GM23248 (cell line): ENCODE measurements at places on chromosomes 12 and 14. TPM values are rescaled to one million over a fixed set of nuclear protein-coding genes. Genes with fewer than 3 reads are reported as not detected.

LRP1-AS gene
- total RNA-seq: not detected in 2 replicates

SOAT2 gene
- total RNA-seq: not detected in 2 replicates

CARMIL3 gene
- under 0.01 TPM in 1 of 2 replicates, not detected in the other for total RNA-seq

DNA sequence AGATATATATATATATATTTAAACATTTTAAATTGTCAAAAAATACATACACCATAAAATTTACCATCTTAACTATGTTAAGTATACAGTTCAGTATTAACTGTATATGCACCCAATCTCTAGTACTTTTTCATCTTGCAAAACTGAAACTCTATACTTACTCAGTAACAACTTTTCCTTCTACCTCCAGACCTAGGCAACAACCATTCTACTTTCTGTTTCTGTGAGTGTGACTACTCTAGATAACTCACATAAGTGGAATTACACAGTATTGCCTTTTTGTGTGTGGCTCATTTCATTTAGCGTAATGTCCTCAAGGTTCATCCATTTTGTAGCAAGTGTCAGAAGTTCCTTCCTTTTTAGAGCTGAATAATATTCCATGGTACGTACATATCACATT is 8.2 kb downstream of the FAM234B start:
- no peak overlapping the region for H3K27ac ChIP-seq
- peaks cover 20% of the 10 kb centered on the region for H3K4me1 ChIP-seq
- DNase-seq: no peak
- H3K4me3 ChIP-seq: no peak overlapping the region

GRCh38 chr12:27975222-27976136 is 2.9 kb upstream of the PTHLH start:
- H3K27me3 ChIP-seq: no peaks in the 10 kb centered on the region
- peak overlapping the region; percentile 59 for H3K4me3 ChIP-seq
- peaks cover 17% of the 10 kb centered on the region for H3K4me1 ChIP-seq
- no peaks in the 10 kb centered on the region for H3K36me3 ChIP-seq
- H3K27ac ChIP-seq: no peak overlapping the region
- DNase-seq: peak; percentile 77

DNA sequence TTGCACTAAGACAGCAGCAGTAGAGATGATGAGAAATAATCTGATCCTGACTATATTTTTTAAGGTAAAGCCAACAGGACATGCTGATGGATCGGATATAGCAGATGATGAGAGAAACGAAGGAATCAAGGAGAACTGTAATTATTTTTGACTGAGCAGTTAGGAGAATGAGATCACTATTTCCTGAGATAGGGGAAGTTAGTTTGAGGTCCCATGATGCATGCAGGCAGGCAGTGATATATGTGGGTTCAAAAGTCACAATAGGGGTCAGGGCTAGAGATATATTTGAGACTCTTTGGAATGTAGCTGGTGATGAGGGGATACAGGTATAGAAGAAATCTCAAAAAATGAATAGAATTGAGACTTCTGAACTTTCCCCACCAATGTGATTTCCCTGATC is 107.6 kb downstream of the GTF2A1 start:
- no peaks in the 10 kb centered on the region for H3K4me1 ChIP-seq
- H3K36me3 ChIP-seq: no peaks in the 10 kb centered on the region

- H3K4me3 ChIP-seq: no peak within 1 kb of the TSS
- peaks cover 19% of the 10 kb centered on the region for H3K4me1 ChIP-seq
- peaks cover 28% of the 10 kb centered on the region for H3K36me3 ChIP-seq
- peak within 1 kb of the TSS; percentile 84 for H3K27ac ChIP-seq
- no peaks in the 10 kb centered on the region for H3K27me3 ChIP-seq
These were observed at the start of gene ITGB7 for GRCh38 chr12:53207042-53207441. ITGB7 (minus strand) TSS chr12:53207251; CDS start chr12:53200443, 6,808 bp downstream.

- H3K36me3 ChIP-seq: no peaks in the 10 kb centered on the region
- no peak overlapping the region for H3K4me3 ChIP-seq
- DNase-seq: no peak
- H3K27ac ChIP-seq: no peak overlapping the region
- H3K27me3 ChIP-seq: no peaks in the 10 kb centered on the region
These were observed 26.3 kb downstream of the ZFP36L1 start for GRCh38 chr14:68766299-68767247.

GRCh38 chr14:52067873-52068614 is 815 bp downstream of the NID2 start:
- no peaks in the 10 kb centered on the region for H3K27me3 ChIP-seq
- H3K4me3 ChIP-seq: peak overlapping the region; percentile 91
- peaks cover 25% of the 10 kb centered on the region for H3K4me1 ChIP-seq
- H3K27ac ChIP-seq: peak overlapping the region; percentile 73
- H3K36me3 ChIP-seq: no peaks in the 10 kb centered on the region
- DNase-seq: peak; percentile 80

GRCh38 chr12:389142-390096 is at the start of gene KDM5A:
KDM5A (minus strand) TSS chr12:389320; CDS start chr12:389091, 229 bp downstream.
- peak within 1 kb of the TSS; percentile 97 for H3K27ac ChIP-seq
- H3K36me3 ChIP-seq: 0 out of 2 replicates have a peak, but pooled peaks cover 3% of the 10 kb centered on the region
- peaks cover 28% of the 10 kb centered on the region for H3K4me1 ChIP-seq
